ENCODE measurements at places on chromosomes 2 and 18. TPM values are rescaled to one million over a fixed set of nuclear protein-coding genes. Genes with fewer than 3 reads are reported as not detected.

DNA sequence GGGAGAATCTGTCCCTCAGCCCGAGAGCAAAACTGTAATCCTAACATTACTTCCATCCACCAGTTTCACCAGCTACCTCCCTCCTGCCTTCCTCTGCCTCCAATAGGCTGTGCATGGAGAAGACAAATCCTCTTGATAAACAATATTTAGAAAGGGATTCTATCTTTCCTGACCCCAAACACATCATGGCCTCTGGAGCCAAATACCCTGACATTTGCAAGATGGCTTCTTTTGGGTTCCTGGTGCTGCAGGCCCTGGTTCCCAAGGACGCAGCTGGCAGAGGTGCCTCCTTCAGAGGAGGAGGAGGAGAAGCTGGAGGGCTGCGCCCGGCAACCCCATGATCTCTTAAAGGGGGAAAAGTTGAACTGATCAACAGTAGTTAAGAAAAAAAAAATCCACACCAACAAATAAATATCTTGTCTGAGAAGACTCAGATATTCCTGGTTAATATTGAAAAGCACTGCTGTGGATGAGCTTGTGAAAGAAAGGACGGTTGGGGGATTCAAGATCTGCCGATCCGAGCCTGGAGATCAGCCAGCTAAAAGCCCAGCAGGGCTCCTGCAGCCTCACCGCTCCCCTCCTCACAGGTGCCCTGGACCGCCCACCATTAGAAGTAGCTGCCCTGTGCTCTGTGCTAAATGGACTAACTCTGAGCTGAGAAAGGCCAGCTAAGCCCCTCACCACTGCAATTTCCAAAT, 116.8 kb downstream of the MSH2 start:
- H3K27ac ChIP-seq: no peak overlapping the region
- DNase-seq: no peak
- H3K27me3 ChIP-seq: no peaks in the 10 kb centered on the region

DNA sequence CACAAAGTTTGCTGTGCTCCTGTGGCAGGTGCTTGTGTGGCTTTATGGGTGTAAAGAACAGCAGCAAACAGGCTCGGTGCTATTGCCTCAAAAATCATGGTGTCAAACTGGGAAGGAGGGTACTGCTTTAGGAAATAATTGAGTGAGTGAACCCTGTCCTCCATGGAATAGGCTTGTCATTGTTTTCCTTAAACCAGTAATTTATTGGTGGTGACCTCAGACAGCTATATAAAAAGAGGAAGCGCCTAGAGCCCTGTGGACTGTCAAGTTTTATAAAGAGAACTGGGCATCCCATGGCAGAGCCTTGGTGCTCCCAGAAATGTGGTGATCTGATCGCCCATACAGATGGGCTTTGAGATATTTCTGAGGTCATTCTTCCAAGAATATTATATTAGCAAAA, 4.7 kb upstream of the CXCR4 start:
- H3K4me1 ChIP-seq: no peaks in the 10 kb centered on the region
- H3K4me3 ChIP-seq: no peak overlapping the region
- no peak overlapping the region for H3K27ac ChIP-seq
- H3K27me3 ChIP-seq: no peaks in the 10 kb centered on the region
- no peak for DNase-seq

DNA sequence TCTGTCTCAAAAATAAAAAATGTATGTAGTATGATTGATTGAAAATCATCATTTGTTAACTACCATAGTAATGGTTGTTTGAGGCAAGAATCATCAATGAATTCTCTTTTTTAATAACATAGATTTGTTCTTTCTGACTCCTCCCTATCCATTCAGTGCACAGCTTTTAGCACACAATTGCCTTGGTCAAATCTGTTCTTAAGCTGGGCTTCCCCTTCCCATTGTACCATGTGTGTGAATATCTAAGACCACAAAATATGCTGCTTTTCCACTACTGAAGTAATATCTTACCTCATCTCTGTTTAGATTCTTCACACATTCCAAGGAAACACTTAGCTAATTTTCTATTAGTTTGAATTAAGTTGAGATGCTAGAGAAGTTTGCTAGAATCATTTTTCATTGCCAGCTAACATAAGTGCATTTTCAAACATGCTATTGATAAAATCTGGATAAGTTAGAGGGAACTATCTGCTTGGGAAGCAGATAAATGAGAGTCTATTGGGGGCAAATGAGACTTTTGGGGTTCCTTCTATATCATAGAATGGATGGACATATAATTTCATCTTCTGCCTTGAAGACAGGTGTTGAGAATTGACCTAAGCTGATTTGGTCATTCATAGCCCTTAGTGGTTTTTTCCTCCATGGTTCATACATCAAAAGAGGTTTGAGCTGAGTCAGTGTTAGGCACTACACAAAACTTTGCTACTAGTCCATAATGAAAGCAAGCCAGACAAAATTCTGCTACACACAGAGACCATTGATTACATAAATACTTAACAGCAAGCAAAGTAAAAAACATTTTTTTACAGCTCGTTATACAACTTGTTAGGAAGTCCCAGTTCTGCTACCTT, 231.9 kb downstream of the PLCL1 start:
- H3K27me3 ChIP-seq: no peaks in the 10 kb centered on the region
- H3K4me3 ChIP-seq: no peak overlapping the region

DNA sequence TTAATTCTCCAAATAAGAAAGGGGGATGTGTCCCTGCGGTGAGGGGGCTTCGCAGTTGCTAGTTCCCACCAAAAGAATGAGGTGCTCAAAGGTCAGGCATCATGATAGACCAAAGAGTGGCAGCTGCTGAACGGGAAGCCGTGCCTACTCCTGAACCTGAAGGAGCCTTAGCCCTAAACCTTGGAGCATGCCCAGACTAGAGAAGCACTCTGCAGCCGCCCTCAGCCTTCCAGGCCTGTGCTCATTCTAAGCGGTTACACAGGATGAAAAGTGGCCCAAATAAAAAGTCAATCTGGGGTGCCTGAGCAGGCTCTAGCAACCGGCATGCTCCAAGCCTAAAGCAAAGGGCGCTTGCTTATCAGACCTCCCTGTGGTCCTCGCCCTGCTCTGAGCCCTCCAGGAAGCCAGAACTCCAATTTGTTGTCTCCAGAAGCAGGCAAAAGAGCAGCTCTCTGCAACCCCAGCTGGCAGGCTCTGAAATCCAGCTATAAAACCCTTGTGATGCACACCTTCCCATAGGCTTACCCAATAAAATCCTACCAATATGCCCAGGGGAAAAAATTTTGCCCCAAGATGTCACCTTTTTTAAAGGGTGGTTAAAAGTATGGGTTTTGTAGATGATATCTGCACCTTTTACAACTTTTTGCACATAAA, 17.5 kb downstream of the UXS1 start:
- H3K27ac ChIP-seq: no peak overlapping the region
- DNase-seq: no peak

DNA sequence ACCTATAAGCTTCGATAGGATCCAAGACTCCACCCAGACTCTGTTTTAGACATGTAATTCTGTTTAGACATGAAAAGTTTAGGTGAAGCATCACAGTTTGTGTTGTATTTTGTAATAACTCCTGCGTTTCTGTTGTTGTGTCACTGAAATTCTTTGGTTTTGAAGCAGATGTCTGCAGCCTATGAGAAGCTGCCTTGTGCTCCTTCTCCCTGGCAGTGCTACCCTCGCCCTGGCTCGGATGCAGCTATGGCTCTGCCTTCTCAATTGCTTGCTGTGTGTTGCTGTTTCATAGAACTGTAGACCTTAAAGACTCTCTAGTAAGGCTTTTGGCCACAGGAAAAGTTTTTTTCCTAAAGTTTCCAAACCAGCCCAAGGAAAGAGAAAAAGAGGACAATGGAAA, 40.2 kb upstream of the ZNF638 start:
- H3K27ac ChIP-seq: no peak overlapping the region
- no peak overlapping the region for H3K4me3 ChIP-seq
- no peaks in the 10 kb centered on the region for H3K36me3 ChIP-seq
- H3K4me1 ChIP-seq: no peaks in the 10 kb centered on the region
- H3K27me3 ChIP-seq: no peaks in the 10 kb centered on the region
- DNase-seq: no peak

- no peaks in the 10 kb centered on the region for H3K4me1 ChIP-seq
- H3K4me3 ChIP-seq: no peak overlapping the region
- no peak overlapping the region for H3K27ac ChIP-seq
- H3K27me3 ChIP-seq: no peaks in the 10 kb centered on the region
- DNase-seq: no peak
- H3K36me3 ChIP-seq: no peaks in the 10 kb centered on the region
Measured at GRCh38 chr2:85951351-85952067, 62.7 kb upstream of the ST3GAL5 start.

DNA sequence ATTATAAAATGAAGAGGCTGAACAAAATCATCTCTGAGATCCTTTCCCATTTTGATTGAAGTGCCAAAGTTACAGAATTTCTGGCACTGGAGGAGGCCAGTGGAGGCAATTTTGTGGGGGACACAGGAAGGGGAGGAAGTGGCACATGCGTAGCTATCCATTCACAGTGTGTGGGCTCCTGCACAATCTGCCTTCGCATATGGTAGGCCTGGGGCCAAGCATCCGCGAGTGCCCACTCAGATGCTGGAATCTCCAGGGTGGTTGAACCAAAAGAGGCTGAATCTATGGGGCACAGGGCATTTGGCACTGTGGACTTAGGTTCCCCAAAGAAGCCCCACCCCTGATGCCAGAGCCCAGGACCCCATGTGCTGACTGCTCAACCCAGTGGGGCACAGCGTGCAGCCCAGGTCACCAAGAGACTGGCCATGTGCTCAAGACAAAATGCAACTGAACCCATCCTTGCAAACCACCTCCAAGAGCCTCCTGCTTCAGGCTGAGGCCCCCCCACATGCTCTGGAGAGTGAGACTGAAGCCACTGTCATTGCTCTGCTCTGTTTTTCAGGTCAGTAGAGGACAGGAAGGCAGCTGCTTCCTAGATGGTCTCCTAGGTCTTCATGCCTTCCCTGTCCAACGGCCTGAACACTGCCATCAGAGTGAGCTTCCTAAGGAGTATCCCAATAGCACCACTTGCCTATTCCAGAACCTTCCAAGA, 28.5 kb downstream of the ST8SIA5 start:
- no peak for DNase-seq
- no peak overlapping the region for H3K27ac ChIP-seq
- H3K36me3 ChIP-seq: no peaks in the 10 kb centered on the region

GRCh38 chr2:53600815-53601214, 166.8 kb upstream of the CHAC2 start:
- H3K4me1 ChIP-seq: no peaks in the 10 kb centered on the region
- H3K27ac ChIP-seq: no peak overlapping the region
- no peaks in the 10 kb centered on the region for H3K27me3 ChIP-seq

DNA sequence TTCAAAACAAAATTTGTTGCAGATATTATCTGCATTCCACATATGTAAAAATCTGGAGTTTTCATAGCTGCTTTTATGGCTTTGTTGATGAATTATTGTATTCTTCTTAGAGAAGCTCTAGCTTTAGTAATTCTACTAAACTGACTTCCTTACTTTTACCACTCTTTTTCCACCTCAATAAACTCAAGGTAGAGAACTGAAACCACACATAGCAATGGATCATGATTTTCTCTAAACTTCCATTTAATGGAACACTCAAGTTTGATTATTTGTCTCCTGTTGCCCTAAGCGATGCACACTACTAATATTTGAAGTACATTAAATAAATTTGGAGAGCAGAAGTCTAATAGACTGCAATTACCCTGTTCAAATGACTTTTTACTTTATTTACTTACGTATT, 192.0 kb downstream of the NBAS start:
- H3K4me3 ChIP-seq: no peak overlapping the region
- DNase-seq: no peak
- H3K36me3 ChIP-seq: peaks cover 5% of the 10 kb centered on the region
- no peaks in the 10 kb centered on the region for H3K4me1 ChIP-seq

DNA sequence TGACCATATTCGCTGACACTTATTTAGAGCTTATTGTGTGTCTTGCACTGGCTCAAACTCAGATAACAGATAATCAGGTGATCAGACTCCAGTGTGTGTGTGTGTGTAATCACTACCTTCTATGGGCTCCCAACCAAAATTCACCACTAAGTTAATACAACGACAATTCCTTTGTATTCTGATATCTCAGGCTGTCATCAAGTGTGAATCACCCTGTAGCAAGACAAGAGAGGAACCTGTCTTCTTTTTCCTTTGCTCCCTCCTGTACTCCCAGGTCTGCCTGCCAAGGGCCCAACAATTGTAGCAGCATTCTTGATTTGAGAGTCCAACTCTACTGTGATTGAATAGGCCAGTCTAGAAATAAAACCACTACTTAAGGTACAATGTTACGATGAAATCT, 25.8 kb downstream of the ITGB6 start:
- no peaks in the 10 kb centered on the region for H3K36me3 ChIP-seq
- no peak overlapping the region for H3K4me3 ChIP-seq
- no peaks in the 10 kb centered on the region for H3K4me1 ChIP-seq
- DNase-seq: no peak
- H3K27me3 ChIP-seq: no peaks in the 10 kb centered on the region

DNA sequence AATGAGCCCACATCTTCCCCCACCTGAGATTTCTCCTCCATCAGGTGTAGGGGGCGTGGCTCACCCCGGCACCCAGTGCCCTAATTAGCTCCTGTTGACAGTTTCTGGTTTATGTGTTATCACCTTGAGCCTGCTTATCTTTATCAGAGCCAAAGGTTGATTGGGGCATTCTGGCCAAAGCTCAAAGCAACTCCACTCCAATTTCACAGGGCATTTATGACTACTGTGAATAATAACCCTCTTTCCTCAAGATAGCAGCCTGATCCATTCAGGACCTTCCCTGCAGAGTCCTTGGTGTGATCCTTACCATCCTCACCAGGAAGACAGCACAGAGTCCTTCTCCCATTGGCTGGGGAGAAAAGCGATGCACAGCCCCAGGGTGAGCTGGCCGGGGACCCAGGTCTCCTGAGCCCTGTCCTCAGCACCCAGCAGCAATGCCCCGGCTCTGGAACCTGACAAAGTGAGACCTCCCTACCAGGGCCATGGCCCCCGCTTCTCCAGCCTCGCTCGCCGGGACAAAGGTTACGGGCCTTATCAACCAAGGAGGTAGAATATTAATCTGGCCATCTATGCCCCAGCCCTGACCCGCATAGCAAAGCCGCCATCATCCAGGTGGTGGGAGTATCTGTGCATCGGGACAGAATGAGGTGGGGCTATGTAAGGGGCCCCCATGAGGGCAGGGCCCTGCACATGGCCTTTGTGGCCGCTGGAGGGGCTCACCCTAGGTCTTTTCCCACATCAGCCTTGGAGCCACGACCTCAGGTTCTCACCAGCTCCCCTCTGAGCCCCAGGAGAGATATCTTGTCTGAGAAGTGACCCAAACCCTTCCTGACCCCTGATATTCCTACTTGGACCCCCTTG, 64.5 kb downstream of the ZFP36L2 start:
- peaks cover 4% of the 10 kb centered on the region for H3K4me1 ChIP-seq
- no peaks in the 10 kb centered on the region for H3K36me3 ChIP-seq
- H3K4me3 ChIP-seq: no peak overlapping the region

GRCh38 chr2:113220970-113221708, 47.4 kb downstream of the PSD4 start:
- H3K27ac ChIP-seq: no peak overlapping the region
- H3K4me3 ChIP-seq: no peak overlapping the region
- no peaks in the 10 kb centered on the region for H3K4me1 ChIP-seq
- DNase-seq: no peak
- H3K36me3 ChIP-seq: no peaks in the 10 kb centered on the region
- H3K27me3 ChIP-seq: no peaks in the 10 kb centered on the region

GRCh38 chr18:33839452-33840211, 261.6 kb downstream of the ASXL3 start:
- H3K4me1 ChIP-seq: no peaks in the 10 kb centered on the region
- H3K27me3 ChIP-seq: no peaks in the 10 kb centered on the region
- no peak for DNase-seq
- no peak overlapping the region for H3K4me3 ChIP-seq

MYOM1 gene
- total RNA-seq: 26.3 TPM

REG3G gene
- 0.96 TPM for total RNA-seq

DIPK1C gene
- total RNA-seq: not detected

SLC11A1 gene
- 40.1 TPM for total RNA-seq

IL18RAP gene
- 6.3 TPM for total RNA-seq

DRC1 gene
- 0.51 TPM for total RNA-seq

UPP2 gene
- not detected for total RNA-seq

NT5DC4 gene
- 0.23 TPM for total RNA-seq

CAPN10 gene
- 23.7 TPM for total RNA-seq
